ENCODE measurements at places on chromosomes 6 and 20.

GRCh38 chr20:4815628-4816027 lies 93.9 kb downstream of the PRND start:
- DNase-seq: no peak

DNA sequence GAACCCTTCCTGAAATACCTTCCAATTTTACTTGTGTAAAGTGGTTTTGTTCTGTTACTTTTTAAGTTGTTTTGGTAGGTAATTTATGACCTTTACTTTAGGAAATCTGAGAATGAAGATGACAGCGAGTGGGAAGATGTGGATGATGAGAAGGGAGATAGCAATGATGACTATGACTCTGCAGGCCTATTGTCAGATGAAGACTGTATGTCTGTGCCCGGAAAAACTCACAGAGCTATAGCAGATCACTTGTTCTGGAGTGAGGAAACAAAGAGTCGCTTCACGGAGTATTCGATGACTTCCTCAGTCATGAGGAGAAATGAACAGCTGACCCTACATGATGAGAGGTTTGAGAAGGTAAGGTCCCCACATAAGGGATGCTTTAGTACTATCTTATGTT lies 6.6 kb upstream of the ZC2HC1B start:
- DNase-seq: no peak

DNA sequence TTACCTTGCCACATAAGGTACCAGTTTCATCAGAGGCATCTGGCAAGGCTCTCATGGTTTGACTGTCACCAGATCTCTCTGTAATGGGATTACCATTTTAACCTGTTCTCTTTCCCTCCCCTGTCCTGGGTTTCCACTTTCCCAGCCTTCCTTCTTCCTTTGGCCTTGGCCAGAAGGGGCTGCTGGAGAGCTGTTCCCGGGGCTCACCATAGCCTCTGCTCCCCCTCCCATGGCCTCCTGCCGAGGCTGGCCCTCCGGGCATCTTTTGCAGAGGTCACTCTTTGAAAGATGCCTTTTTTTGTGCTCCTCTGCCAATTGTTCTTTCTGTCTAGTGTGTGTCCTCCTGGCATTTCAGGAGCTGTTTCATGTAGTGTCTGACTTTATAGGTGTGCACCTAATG lies 100.7 kb upstream of the SCP2D1 start:
- DNase-seq: no peak

DNA sequence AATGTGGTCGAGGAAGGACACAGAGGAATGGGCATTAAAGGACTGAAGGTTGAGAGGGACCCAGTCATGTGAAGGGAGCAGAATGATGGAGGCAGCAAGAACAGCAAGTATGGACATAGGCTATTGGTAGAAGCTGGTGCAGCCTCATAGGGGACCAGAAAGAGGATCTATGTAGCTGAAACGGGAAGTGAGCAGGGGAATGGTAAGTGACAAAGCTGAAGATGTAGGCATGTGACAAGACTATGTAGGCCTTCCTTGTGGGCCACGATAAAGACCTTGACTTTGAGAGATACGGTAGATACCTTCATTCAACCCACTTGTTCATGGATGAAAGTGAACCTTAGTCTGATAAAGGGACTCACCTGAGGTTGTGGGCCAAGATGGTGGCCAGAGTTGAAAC lies 3.5 kb downstream of the CTNNBL1 start:
- DNase-seq: no peak

GRCh38 chr6:107703606-107704005 lies 120.5 kb downstream of the SCML4 start:
- DNase-seq: no peak

DNA sequence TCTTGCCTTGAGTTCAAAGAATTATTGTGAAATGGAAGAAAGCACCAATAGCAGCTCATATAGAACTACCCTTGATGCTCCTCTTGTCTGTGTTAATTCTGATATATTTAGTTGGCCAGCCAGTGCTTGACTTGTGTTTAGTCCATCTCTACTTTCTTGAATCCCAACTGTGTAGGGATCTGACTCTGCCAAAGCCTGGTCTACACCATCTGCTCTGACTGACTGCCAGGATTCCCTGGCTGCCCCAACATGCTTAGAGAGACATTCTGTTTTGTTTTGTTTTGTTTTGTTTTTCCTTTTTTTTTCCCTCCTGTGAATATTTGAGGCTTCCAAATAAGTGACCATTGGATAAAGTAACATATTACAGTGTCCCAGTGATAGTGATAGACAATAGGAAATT lies 953.7 kb upstream of the MANEA start:
- no peak for DNase-seq

GRCh38 chr20:58746620-58747019 lies 54.0 kb downstream of the NPEPL1 start:
- no peak for DNase-seq

DNA sequence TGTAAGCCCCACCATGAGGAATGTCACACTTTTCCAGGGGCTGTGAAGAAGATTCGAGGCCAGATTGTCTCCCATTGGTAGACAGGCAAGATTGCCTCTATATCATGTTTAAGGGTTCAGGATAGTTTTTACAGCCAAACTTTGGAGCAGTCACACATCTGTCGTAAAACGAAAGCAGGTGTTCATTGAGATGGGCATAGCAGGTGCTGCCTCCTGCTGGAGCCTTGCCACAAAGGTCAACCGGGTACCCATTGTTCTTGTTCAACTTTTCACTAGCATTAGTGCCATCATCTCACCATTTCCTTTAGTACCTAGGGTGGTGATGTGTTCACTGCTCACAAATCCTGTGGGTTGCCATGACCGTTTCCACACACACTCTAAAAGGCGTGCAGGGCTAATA lies 198.3 kb downstream of the HTR1B start:
- DNase-seq: no peak

DNA sequence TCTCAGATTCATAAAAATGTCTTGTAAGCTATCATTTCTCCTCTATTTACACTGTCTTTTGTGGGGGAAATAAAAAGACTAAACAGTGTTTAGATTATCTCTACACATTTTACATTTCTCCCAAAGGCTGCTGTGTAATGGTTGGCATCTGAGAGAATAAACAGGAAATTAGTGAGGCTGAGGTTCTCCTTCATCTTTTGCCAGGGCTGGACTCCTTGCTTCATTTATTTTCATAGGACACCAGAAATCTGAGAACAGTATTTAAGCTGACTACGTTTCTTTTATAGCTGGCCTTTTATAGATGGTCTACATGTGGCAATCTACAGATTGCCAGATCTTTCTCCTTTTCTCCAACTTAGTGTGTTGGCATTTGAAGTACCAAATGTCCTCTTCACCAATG lies 41.5 kb downstream of the PLCB4 start:
- DNase-seq: no peak

- no peak for DNase-seq
Observed at GRCh38 chr6:156725712-156726111, 51.5 kb upstream of the ARID1B start.

DNA sequence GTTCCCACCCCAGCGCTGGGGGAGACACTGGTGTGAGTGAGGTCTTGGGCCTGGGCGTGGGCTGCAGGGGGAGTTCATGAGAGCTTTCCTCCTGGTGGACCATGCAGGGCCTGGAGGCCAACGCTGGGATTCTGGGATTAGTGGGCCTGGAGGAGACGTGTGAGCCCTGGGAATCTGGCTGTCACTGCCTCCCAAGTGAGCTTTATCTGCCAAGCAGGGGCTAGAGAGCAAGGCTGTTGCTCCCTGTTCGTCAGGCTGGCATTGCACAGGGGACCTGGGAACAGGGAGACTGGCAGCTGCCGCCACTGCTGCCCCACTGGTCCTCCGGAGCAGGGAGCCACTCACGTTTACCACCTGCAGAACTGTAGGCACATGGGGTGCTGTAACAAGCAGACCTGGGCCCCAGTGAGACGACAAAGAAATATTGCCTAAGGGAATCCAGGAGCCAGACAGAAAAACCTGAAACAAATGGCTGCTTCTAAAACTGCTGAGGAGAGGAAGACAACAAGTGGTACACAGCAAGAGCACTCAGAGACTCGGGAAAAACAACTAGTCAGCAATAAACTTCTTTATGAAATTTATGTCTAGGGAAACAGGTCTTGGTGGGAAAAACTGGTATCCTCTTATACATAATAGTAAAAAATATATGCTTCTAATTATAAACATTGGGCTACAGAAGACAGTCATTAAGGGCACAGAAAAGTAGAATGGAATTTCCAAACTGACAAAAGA lies 45.2 kb downstream of the PPP1R3G start:
- no peak for DNase-seq

DNA sequence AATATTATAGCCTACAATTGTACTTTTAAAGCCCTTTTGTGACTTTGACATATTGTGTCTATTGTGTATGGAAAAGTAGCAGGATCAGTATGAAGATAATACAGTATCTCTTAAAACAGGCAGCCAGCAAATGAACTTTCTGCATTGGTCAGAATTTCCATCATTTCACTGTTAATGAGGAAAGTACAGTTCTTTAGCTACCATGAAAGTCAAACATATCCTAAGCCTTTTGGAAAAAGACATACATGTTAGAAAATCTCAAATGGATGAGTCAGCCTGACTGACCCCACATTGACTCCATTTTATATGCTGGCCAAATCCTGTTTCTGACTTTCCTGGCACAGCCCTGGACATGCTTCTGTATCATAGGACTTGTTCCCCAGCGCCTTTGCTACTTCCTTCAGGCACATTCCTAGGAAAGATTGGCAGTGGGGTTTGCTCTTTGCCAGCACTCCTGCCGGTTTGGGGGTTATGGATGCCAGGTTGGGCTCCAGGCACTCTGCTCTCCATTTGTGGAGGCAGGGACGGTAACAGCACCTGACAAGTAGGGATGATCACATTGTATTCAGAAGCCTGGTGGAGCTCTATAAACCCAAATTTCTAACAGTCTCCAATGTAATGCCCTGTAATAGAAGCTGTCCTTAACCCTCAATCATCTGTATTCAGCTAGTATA lies 43.7 kb downstream of the TOP1 start:
- no peak for DNase-seq

GRCh38 chr20:9149796-9150195 lies 80.9 kb downstream of the PLCB4 start:
- no peak for DNase-seq

DNA sequence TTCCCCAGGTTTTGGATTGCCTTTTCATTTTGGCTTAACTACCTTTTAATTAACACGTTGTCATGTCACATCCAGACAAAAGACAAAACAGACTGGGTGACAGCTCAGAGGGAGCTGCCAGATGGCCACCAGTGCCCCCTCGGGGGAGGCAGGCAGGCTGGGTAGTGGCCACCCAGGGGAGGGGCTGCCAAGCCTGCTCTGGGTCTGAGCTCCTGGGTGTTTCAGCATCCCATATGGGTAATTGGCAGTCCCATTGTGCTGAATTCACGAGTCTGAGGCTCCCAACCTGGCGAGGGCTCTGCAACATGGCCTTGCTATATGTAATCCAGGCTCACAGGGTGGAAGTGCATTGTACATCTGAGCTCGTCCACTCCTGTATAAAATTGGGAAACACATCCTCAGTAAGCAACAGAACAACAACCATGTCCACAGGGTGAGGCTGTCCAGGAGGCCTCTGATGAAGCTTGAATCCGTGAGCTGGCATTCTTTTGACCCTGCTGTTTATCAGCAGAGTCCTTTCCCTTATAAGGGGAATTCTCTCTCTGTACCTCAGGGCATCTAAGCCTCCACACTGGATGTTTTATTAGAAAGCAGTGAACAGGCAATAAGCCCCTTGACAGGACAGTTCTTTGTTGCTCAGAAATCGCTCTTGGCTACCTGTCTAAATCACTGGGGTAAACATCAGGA lies 111.7 kb upstream of the SLC22A23 start:
- DNase-seq: no peak

DNA sequence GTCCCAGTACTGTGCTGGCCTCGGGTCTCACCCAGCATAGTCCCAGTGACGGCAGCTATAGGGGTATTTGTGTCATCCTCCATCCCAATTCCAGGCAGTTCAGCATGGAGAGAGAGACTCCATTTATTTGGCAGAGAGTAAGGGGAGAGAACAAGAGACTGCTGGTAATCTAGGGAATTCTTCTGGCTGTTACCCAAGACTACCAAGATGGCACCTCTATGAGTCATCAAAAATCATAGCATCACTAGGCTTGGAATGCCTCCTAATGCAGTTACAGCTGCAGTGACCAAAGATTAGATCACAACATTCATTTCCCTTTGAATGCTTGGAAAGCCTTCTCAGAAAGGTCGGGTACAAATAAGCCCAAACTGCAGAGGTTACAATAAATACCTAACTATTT lies 660.4 kb upstream of the FLRT3 start:
- DNase-seq: no peak

DNA sequence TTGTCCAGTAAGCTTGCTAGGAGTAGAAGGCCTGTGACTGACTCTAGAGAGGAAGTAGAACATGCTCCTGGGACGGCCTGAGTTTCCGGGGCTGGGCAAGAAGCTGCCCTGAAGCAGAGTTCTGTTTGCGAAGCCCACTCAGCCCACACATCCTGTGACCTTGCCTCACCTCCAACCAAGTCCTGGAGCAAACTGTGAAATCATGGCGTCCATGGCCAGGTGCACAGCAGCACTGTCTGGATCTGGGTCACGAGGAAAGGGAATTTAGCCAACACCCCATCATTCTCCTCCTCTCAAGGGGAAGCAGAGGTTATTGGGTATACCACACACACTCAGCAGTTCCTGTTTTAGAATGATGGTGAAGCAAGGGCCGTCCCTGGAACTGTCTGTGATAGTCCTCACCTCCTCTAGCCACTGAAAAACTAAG lies 87.5 kb downstream of the CRYBG1 start:
- peak; percentile 6 for DNase-seq

GRCh38 chr6:163839296-163839695 lies 424.8 kb downstream of the QKI start:
- no peak for DNase-seq

- DNase-seq: no peak
Observed at GRCh38 chr20:24786646-24787045, 162.4 kb upstream of the CST7 start.

GRCh38 chr6:116373940-116374339 lies 3.2 kb downstream of the DSE start:
- no peak for DNase-seq

- DNase-seq: no peak
Observed at GRCh38 chr20:24964506-24964840, 15.4 kb downstream of the CST7 start.

- DNase-seq: no peak
Observed at GRCh38 chr20:51211191-51211590, 188.3 kb upstream of the KCNG1 start.

DNA sequence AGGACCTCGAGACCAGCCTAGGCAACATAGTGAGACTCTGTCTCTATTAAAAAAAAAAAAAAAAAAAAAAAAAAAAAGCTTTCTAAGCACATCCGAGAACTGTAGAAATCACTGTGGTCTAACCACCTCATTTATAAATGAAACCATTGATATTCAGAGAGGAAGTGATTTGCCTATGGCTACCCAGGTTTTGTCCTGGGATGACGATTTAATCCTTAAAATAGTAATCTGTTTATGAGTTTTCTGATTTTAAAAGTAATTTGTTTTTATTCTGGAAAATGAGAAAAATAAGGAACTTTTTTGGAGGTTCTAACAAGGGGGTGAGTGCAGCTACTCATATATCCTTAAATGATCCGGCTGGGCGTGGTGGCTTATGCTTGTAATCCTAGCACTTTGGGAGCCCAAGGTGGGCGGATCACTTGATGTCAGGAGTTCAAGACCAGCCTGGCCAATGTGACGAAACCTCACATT lies 6.5 kb upstream of the BTN3A2 start:
- DNase-seq: no peak

- DNase-seq: no peak
Observed at GRCh38 chr20:38445381-38445796, 10.3 kb upstream of the SNHG17 start.
